ENCODE measurements at places on chromosomes 7 and 10.

DNA sequence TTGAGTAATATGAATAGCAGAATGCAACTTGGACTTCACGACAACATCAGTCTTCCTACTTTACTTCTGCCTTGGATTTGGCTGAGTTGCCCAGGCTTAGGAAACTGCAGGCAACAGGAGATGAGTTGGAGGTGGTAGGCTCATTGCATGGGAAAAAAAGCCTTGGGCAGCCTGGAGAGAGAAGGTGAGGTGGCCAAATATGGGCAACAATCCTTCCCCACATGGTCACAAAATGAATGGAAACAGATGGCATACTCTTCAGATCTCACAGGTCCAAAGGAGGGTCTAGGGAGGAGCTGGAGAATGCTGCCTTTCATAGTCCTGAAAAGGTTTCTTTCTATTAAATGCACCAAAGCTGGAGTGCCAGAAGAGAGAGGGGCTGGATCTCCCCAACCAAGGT is 128.6 kb upstream of the AOAH start:
- no peak for DNase-seq

- DNase-seq, result no peak
These were observed 71.1 kb upstream of the SLC39A12 start for GRCh38 chr10:17880601-17881000.

DNA sequence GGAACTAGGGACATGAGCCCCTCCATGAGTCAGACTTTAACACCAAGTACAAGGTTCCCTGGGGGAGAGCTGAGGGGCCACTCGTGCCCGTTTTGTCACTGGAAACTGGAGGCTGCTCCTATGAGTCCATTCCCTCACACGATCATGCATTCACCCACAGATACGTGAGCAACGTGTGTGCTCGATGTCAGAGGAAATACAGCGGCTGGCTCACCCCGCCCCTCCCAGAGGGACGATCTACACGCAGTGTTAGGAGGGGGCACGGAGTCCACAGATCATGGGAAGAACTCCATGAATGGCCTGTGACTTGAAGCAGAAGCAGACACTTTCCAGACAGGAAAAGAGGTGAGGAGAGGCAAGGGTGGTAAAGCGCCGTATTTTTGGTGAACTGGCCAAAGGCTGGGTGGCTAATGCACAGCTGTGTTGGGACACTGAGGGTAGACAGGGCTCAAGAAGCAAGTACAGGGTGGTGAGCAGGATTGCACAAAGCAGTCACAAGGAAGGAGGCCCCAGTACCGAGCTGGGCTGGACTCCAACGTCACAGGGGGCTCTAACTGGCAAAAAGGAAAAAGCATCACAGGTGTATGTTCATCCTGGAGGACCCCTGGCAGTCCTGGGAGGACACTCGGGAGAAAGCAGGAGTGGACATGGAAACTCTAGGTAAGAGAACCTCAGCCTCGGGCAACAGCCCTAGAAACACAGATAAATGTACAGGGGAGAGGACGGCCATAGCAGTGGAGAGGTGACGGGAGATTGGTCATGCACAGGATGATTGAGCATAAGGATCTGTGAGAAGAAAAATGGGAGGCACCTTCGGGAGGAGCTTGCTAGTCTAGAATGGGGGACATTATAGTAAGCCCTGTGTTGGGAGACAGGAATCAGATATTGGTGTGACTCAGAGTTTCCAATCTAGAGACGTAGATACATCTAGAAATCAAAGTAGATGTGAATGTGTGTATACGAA is 41.2 kb downstream of the TNS3 start:
- no peak for DNase-seq

DNA sequence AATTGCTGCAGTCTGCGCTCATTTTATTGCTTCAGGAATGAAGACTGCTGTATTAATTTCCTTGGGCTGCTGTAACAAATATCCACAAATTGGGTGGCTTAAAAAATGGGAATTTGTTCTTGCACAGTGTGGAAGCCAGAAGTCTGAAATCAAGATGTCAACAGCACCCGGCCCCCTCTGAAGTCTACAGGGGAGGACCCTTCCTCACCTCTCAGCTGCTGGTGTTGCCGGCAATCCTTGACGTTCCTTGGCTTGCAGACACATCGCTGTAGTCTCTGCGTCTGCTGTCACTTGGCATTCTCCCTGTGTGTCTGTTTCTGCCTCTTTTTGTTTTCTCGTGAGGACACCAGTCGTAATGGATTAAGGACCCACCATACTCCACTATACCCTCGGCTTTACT is 166.2 kb downstream of the PTPN20 start:
- DNase-seq, result no peak

All from HTR-8/SVneo (cell line).